ENCODE measurements at places on chromosomes 12 and 14.

DNA sequence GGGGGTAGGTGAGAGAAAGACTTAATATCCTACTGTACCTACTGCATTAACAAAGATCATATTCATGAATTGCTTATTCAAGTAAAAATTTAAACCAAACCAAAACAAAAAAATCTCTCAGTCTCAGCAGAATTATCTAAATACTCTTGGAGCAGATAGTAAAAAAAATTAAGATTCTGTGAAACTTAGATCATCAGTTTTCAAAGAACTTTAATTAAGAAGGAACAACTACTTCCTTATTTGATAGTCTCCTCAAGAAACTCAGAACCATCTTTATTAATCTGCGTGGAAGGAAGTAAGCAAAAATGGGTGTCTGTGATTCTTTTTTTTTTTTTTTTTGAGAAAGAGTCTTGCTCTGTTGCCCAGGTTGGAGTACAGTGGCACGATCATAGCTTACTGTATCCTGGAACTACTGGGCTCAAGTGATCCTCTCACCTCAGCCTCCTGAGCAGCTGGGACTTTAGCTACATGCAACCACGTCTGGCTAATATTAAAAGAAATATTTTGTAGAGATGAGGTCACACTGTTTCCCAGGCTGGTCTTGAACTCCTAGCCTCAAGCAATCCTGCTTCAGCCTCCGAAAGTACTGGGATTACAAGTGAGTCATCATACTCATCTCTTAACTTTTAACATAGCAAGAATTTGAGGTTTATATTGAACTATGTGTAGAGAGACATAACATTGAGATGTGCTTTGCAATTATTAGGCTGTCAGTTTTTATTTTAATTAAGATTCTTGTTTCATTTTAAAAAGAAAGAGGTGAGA is 37.4 kb downstream of the GAS2L3 start:
- DNase-seq, result no peak

DNA sequence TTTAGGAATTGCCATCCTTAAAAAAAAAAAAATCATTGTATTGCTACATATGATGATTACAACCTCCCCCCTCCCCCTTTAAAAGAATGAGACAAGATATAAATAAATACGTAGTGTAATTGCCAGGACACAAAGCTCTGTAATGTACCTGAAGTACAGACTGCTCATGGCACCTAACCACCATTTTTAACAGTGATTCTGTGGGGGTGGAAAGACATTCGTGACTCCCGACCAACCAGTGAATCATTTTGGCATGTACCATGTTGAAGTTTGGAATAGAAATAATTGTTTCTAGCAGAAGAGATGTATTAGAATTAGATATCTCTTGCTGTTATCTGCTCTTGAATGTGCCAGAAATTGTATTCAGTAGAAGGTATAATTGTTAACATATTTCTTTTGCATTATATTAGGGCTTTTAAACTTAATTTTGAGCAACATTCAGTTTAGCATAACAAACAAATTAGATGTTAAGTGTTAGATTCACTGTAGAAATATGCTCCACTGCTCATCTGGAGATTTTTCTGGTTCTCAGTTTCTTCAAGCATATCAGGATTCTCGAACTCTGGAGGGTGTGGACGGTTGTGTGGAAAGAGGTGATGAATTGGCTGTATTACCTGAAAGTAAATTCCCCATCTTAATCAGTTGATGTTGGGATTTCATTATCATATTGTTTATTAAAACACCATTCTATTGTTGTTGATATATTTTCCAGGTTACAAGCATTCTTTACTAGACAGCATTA is 31.1 kb downstream of the FRS2 start:
- DNase-seq, result no peak

GRCh38 chr12:65567820-65568219 is 256.5 kb upstream of the HMGA2 start:
- DNase-seq, result no peak

- DNase-seq, result no peak
These were observed 88.9 kb upstream of the SLC38A2 start for GRCh38 chr12:46461459-46461858.

DNA sequence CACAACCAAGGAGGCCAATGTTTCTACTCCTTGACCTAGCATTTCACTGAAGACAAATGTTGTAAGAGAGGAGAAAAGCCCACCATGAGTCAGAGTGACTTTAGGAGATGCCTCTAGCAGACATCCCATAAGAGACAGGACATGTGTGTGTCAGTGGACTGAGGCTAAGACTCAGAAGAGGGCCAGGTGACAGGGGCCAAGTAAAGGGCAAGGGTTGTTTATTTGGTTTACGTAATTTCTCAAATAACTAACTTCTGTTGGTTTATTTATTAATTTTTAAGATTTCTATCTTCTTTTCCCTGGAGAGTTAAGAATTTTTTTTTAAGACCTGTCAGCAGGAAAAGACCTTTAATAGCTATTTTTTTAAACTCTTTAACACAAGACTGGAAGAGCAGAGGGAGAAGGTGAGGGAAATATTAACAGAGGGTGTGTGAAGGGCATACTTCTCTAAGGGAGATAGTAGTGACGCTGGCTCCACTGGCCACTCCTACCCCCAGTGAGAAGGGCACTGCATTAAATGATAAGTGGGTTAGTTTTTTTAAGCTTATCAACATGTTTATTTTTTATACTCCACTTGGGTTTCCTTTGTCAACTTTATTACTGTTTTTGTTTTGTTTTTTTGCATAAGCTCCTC is 3.4 kb downstream of the PNP start:
- no peak for DNase-seq

Data from pancreas (tissue), 10 donors.